Fibroblast of skin of abdomen (primary cell): ENCODE measurements at places on chromosomes 1 and 21.

GRCh38 chr1:198637916-198638437 is 863 bp upstream of the PTPRC start:
- no peak for DNase-seq

- no peak for DNase-seq
Observed at GRCh38 chr1:3237570-3237969, 168.6 kb downstream of the PRDM16 start.

GRCh38 chr1:54486907-54487306 is 61.1 kb upstream of the ACOT11 start:
- DNase-seq = no peak

DNA sequence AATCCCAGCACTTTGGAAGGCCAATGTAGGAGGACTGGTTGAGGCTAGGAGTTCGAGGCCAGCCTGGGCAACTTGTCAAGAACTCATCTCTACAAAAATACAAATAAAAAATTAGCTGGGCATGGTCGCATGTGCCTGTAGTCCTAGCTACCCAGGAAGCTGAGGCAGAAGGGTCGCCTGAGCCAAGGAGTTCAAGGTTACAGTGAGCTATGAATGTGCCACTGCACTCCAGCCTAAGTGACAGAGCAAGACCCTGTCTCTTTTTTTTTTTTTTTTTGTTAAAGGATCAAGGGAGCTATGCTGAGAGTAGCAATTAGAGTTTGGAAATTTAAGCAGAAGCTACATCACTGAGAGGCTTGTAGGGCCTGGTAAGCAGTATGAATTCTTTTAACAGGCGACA is 70.9 kb downstream of the EIF4G3 start:
- no peak for DNase-seq

GRCh38 chr1:50155541-50155940 is 46.8 kb downstream of the ELAVL4 start:
- DNase-seq = no peak

GRCh38 chr1:27569506-27570291 is 34.2 kb downstream of the AHDC1 start:
- DNase-seq = no peak

- DNase-seq = no peak
Observed at GRCh38 chr1:220891224-220892085, 12.2 kb downstream of the HLX start.

DNA sequence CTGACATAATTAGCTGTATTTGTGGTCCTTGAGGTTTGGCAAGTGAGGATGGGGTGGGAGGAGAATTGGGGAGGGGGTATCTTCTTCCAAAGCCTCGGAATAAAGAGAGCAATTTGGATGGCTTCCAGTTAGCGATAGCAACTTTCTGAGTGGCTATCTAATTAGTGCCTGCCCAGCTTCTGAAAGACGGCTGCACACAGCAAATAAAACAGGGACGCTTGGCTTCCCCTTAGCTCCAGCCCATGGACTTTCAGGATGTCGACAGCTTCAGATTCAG is 31.1 kb downstream of the KLHDC7A start:
- DNase-seq = no peak

DNA sequence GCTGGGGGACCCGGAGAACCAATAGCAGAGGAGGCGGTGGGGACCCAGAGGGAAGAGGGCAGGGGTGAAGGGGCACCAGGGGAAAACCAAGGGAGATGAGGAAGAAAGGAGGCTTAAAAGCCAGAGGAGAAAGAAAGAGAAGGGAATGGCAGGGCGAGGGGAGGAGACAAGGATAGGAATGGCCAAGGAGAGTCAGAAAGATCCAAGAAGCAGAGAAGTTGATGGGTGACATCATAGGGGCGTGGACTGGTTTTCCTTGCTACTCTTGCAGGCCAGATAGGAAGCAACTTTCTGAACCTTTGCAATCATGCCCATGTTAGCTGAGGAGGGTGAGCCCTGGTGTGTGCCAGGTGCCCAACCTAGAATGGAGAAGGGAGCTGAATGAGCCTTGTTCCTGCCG is 5.4 kb downstream of the NPR1 start:
- no peak for DNase-seq

DNA sequence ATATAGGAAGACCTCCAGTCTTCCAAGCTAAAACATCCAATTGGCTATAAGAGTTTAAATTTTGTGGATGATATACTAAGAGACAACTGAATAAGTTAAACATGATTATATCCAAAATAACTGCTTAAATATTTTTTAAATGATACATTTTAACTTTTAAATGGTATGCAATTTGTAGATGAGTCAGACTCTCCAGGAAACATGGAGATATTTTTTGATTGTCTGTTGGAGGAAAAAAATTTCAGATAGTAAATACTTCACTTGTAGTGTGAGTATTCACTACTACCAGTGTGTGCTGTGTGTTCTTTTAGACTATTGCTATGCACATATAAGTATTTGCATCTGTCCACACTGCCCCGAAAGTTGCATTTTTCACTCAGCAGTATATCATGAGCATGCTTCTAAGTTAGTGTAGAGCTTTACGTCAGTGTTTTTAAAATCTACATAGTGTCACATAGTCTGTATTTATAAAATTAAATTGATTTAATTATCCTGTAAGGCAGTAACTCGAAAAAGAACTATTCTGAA is 91.1 kb downstream of the USP25 start:
- peak; percentile 43 for DNase-seq

- DNase-seq = peak; percentile 98
Observed at GRCh38 chr21:26587736-26588201, 14.7 kb upstream of the CYYR1 start.

DNA sequence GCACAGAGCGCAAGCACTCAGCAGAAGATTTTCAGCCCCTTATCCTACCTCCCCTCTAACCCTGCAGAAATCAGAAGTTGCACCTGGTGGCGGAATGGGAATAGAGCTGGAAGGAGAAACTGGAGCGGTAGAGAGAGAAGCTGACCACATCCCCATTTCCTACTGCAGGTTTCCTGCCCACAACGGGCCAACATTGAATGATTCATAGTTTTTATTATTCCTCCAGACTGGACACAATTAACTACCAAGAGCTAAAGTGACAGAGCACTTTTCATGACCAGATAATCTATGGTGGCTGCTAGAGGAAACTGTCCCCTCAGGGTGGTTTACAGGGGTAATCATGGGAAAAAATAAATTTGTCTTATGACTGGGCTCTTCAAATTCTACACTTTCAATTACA is 21.3 kb upstream of the LRRC8D start:
- DNase-seq = no peak

- no peak for DNase-seq
Observed at GRCh38 chr1:213519098-213519497, 468.1 kb downstream of the RPS6KC1 start.

GRCh38 chr1:69073176-69073575 is 494.5 kb upstream of the LRRC7 start:
- DNase-seq = no peak
